Activated CD4-positive, alpha-beta T cell treated with anti-CD3 and anti-CD28 coated beads for 48 hours (primary cell): ENCODE measurements at places on chromosomes 7 and 10.

DNA sequence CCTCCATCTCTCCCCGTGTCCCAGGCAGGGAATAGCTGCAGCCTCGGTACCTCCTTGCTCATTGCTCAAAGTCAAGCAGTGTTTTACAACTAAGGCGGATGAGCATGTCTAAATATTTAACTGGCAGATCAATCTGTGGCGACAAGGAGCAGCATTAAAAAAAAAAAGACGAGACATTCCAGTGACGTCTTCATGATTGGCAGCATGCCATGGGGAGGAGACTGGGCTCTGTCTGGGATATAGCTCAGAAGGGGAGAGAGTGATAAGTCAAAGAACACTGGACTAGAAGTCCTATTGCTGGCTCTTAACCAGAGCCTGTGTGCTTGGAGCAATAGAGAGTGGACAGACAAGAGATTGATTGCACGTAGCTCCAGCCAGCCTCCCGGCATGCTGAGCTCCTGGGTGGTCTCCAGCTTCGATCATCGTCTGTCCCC is 287.5 kb upstream of the PODXL start:
- DNase-seq = no peak

GRCh38 chr10:112230325-112230988 is 46.9 kb upstream of the GPAM start:
- no peak for DNase-seq

DNA sequence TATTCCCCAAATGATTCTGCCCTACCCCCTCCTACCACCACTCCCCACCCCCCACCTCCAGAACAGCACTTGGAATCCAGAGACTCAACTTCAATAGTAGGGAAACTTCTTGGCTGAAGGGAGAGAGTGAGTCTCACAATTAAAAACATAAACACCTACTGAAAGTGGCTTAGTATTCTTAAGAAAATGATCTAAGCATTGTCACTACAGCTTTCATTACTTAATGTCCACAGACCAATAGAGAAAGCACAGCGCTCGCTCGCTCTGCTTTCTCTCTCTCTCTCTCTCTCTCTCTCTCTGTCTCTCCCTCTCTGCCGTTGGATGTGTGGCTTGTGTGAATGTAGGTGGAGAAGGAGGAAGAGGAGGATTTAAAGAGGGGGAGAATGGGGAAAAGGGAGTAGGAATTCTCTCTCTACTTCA is 1.5 kb upstream of the SEMA3A start:
- DNase-seq = no peak

- no peak for DNase-seq
Measured at GRCh38 chr10:36114913-36115312, 472.8 kb upstream of the FZD8 start.

GRCh38 chr10:76178532-76179292 is 747.3 kb downstream of the LRMDA start:
- DNase-seq = no peak

DNA sequence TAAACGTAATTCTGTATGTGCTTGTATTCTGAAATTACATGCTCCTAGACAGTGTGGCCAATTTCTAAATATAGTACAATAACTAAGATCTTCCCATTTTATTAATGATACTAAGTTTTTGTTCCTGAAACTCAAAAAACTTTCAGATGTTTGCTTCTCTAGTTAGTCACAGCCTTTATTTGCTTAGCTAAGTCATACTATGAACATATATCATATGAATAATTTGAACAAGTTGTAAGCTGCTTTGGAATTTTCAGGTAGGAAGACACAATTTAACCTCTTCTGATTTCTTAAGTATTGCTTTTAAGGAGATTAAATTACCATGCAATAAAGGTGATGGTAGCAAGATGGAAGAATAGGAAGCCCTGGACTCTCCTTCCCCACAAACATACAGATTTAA is 148.7 kb downstream of the AMPH start:
- no peak for DNase-seq

DNA sequence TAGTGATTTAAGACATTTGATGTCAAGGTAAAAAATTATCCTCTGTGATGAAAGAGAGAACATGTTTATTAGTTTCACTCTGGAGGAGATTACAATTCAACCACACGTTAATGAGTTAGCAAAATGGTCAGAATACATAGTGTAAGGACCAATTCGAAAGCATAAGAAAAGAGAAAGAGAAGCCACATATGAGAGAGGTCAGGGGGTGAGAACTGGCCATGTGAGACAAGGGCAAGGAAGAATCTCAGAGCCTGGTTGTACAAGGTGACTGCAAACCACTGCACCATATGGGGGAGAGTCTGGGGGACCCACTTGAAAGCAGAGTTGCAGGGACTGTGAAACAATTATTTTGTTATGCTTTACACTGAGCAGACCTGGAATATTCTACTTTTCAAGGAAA is 27.7 kb upstream of the BET1 start:
- DNase-seq = no peak

DNA sequence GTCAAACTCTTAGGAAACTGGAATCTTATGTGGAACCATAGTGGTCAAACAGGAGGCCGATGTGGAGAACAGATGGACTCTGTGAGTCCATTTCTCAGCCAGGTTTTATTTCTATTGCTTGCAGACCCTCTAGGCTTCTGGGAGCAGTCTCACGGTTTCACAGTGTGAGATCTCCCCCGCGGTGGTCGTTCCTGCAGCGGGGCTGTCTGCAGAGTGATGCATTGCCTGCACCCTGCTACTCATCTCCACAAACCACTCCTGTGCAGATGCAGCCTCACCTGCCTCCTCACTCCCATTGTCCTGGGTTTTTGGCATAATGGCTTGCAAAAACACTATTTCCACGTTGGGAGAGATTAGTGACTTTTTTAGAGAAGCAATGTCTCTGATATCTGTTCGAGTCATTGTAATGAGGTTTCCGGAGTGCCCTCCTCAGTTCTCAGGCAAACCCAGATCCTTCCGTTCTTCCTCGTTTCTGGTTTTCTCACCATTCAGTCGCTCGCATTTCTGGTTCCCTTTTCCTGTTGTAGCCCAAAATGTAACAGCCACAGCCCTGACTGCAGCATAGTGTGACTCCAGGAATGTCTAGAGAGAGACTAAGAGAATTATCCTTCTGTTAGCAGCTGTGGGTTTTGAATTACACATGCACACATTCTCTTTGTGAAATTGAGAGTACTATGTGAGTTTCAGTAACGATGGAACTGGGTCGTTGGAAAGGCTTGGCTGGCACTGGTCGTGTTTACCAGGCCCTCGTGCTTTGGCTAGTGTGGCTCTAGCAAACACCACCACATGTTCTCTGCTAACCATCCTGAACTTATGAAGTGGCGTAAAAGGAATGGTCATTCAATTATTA is 30.2 kb downstream of the ACADSB start:
- no peak for DNase-seq
